ENCODE measurements at places on chromosomes 12 and 14.

DNA sequence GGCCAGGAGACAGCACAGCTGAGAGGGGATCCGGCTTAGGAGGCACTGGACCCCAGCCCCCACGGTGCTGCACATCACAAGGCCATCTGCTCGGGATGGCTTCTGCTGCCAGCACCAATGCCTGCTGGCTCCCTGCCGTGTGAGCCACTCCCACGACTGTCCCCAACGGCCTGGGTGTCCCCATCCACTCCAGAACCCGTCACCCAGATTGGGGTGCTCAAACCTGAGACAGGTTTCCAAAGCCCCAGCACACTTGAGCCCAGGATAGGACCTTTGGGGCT lies 102.4 kb downstream of the RFLNA start:
- DNase-seq, result no peak

- DNase-seq, result no peak
Measured at GRCh38 chr14:102909462-102909861, 13.0 kb upstream of the AMN start.

DNA sequence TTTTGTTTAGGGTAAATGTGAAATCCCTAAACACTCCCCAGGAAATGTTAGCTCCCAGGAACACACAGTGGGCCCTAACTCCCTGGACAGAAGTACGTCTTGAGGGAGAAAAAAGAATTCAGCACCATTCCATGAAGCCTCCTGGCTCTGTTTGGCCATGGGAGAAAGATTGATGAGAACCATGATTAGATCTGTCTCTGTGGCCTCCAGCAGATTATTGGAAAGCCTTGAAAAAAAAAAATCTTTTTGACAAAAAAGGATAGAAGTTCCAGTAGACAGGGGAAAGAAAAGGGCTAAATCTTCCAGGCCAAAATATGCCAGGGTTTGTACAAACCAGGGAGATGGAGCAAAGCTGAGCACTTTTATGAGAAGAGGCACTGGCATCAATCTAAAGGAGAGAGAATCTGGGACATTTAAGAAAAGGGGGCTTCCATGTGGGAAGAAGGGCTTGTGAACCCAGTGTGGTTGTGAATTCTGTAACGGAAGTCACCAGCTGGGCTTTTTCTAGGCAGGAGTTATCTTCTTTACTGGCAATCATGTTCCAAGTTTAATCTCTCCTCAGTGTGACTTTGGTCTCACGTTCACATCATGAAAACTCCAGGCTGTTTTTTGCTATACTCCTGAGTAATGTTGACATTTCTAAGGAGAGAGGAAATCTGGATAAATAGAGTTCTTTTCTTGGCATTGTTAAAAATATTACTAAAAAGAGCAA lies 426.7 kb downstream of the RAD51B start:
- no peak for DNase-seq

GRCh38 chr12:25025260-25025659 lies 76.4 kb upstream of the BCAT1 start:
- DNase-seq, result no peak

GRCh38 chr12:76586764-76587395 lies 27.3 kb upstream of the OSBPL8 start:
- DNase-seq, result peak; percentile 47

DNA sequence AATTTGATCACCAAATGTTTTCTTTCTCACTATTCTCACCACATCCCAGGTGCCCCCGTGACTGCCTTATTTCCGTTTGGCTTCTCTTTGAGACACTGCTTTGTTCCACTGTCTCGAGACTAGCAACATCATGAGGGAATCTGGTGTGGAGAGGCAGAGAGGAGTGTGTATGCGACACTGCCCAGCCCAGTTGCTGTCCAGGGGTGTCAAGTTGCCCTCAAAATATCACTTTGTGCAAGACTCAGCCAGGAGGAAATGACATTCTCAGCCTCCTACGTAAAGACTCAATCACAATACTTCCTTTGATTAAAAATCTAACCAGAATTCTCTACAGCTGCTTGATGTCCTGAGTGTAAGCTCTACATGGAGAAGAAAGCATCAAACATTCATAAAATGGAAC lies 48.2 kb upstream of the EEA1 start:
- DNase-seq, result no peak
